ENCODE measurements at places on chromosomes 4 and X. TPM values are rescaled to one million over a fixed set of nuclear protein-coding genes. Genes with fewer than 3 reads are reported as not detected.
A peak's percentile ranks its signal among the peaks of the same experiment; 100 is the strongest.

GRCh38 chrX:1464041-1464970 lies 11.6 kb upstream of the ASMTL start:
- no peak for DNase-seq
- no peaks in the 10 kb centered on the region for H3K27me3 ChIP-seq
- H3K4me3 ChIP-seq: no peak overlapping the region
- H3K27ac ChIP-seq: no peak overlapping the region
- H3K4me1 ChIP-seq: peaks cover 7% of the 10 kb centered on the region
- H3K36me3 ChIP-seq: no peaks in the 10 kb centered on the region

DNA sequence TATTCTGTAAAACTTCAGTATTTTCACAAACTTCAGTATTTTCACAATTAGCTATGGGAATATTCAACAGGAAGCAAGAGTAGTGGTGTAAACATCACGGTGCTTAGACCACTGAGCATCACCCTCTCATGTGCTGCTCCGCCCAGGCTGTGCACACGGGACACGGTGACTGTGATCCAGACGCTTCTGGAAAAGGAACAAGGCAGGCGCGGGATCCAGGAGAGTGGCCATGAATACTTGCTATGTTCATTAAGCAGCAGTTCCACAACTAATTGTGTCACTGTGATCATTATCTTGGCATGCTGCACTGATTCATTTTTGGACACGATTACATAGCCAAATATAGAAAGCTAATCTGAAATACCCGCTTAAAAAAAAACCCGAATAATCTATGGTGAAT lies 19.6 kb upstream of the FAT1 start:
- H3K27me3 ChIP-seq: no peaks in the 10 kb centered on the region
- H3K4me1 ChIP-seq: no peaks in the 10 kb centered on the region
- no peak for DNase-seq

- H3K4me3 ChIP-seq: peak overlapping the region; percentile 61
- H3K27ac ChIP-seq: peak overlapping the region; percentile 95
- H3K4me1 ChIP-seq: peaks cover 36% of the 10 kb centered on the region
- peak; percentile 91 for DNase-seq
These were observed 94.0 kb upstream of the TEX13A start for GRCh38 chrX:105314458-105314857.

The RTL5 gene
- total RNA-seq: 0.23 TPM

The ART3 gene
- total RNA-seq: not detected

All from PC-3 (cell line).